ENCODE measurements at places on chromosomes 2 and 18.

DNA sequence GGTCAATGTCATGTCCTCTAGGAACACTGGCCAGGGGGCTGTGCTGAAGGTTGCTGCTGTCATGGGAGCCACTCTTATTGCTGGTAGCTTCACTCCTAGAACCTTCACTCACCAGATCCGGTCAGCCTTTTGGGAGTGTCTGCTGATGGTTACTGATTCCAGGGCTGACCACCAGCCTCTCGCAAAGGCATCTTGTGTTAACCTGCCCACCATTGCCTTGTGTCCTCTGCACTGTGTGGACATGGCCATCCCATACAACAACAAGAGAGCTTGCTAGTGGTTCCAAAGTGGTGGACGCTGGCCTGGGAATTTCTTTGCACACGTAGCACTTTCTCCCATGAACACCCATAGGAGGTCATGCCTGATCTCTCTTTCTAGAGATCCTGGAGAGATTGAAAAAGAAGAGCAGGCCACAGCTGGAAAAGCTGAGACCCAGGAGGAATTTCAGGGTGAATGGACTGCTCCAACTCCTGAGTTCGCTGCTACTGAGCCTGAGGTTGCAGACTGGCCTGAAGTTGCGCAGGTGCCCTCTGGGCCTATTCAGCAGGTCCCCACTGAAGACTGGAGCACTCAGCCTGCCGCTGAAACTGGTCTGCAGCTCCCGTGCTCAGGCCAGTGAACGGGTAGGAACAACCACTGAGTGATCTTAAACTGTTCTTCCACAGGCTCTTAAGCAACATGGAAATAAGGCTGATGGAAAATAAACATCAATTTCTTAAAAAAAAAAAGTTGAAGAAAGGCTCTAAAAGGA, 18.7 kb upstream of the C2orf80 start:
- DNase-seq = no peak

GRCh38 chr18:66764230-66764629, 160.3 kb upstream of the CDH19 start:
- DNase-seq = no peak

GRCh38 chr2:15622214-15622613, 30.5 kb downstream of the DDX1 start:
- no peak for DNase-seq

DNA sequence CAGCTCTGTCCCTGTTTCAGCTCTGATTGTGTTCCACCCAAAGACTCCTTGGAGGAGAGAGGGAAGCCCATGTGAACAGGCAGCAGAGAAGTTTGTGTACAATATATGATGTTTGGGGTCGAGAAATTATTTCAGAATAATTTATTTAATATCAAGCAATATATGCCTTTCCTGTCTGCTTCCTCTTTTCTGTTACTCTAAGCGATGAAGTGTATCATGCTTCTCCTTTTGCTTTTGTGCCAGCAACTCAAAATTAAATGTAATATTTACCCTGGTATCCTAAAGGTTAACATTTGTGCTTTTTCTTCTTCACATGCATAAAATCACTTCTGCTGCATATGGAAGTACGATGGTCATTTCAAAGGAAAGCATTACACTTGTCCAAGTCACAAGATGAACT, 2.4 kb upstream of the NTSR2 start:
- DNase-seq = no peak

DNA sequence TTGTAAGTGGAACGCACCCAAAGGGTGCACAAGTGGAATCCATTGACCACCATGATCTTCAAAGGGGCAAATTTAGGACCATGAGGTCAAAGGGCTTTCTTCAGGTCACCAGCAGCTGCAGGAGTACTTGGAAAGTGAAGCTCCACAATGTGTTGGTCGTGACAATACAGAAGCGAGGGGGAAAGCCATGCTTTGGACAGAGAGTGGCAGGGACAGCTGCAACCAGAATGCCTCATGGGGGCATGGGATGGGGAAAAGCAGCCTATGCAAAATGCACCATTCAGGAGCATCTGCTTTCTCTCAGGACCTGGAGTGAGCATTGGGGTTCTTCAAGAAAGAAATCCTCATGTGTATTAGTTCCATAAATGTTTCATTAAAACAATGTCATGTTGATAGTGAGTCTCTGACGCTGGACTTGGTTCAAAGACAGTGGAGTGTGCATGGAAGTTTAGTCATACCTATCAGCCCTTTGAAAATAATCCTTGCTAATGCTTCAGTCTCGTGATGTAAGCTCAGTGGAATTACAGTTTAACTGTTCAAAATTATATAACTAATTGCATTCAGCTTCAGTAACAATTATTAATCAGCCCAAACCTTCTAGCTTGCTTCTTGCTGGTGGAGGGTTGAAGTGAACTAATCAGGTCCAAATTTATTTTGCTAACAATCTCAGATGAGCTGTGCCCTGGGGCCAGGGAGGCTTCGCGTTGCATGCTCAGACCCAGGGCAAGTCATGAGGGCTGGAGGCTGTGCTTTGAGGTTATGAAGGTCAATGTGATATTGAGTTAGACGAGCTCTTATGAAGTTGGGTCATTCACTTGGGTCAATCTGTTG, 41.6 kb downstream of the ACKR3 start:
- no peak for DNase-seq

GRCh38 chr18:78813156-78813555, 166.5 kb upstream of the SALL3 start:
- DNase-seq = no peak

DNA sequence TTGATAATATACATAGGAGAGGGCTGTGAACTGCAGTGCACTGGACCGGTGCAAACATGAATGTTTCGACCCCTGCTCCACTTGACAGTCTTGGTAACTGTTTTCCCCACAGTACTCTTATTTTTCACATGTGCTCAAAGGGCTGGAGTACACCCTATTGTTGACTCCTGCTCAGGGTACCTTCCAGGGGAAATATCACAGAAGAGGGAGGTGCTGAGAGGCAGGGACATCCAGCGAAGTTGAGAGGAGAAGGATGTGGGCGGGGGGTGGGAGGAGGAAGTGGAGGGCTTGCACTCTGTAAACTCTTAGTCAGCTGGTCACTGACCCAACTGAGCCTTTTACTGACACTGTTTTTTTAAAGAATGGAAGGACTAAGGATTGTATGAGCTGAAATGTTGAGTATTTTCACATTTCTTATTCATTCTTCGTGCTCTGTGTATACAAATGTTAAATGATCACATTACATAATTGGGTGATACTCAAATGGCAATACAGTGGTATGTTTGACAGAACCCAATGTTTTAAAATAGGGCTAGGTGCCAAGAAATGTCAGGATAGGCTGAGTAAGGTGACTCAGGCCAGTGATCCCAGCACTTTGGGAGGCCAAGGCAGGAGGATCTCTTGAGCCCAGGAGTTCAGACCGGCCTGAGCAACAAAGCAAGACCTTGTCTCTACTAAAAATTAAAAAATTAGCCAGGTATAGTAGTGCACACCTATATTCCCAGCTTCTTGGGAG, 10.0 kb downstream of the INPP4A start:
- no peak for DNase-seq

All from SK-MEL-5 (cell line).